ENCODE measurements at places on chromosomes 16 and 17.

DNA sequence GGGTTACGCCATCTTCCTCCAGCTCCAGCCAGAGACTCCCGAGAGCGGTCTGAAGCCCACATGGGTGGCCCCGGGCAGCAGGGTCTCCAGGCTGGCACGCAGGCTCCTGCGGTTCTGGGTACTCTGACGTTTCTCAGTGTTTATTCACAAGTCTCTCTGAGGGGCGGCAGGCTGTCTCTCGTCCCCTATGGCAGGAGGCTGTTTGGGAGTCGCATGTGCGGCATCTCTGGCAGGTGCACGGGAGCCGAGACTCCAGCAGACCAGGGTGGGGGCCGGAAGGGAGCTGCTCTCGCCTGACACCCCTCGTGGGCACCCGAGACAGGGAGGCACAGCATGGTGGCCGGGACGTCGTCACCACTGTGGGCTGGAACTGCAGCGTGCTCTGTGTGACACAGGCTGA, 48.1 kb downstream of the ZNF778 start:
- no peak for DNase-seq

DNA sequence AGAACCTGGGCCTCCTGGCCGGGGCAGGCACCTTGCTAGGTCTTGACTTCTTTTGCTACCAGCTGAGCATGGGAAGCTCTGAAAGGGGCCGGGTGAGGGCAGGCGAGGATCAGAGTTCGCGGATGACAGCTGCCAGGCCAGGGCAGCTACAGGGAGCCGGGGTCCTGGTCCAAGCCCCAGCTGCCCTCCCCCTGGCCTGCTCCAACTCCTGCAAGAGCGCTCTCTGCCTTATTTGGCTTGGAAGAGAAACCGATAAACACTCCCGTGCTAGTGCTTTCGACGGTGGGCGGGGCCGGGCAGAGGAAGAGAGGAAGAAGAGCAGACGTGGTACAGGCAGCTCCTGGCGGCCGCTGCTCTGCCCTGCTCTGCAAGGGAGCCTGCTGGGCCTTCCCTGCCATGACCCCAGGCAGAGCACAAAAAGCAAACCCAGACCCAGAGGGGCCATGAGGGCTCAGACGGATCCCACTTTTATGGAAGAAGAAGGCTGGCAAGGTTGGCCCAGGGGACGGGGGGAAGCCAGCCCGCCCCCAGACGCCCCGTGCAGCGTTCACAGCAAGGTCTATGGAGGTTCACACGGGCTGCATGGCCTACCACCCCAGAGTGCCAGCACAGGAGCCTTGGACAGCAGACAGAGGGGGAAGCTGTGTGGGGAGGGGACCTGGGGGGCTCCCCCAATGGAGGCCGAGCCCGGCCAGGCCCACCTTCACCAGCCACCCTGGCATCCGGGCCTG, 25.6 kb downstream of the PIEZO1 start:
- DNase-seq: no peak

GRCh38 chr17:28520687-28521086, 14.5 kb downstream of the FOXN1 start:
- no peak for DNase-seq

- DNase-seq: no peak
These were observed 27.4 kb upstream of the GNAO1 start for GRCh38 chr16:56163938-56164337.

- no peak for DNase-seq
These were observed 8.2 kb downstream of the DCAF7 start for GRCh38 chr17:63558441-63558840.

DNA sequence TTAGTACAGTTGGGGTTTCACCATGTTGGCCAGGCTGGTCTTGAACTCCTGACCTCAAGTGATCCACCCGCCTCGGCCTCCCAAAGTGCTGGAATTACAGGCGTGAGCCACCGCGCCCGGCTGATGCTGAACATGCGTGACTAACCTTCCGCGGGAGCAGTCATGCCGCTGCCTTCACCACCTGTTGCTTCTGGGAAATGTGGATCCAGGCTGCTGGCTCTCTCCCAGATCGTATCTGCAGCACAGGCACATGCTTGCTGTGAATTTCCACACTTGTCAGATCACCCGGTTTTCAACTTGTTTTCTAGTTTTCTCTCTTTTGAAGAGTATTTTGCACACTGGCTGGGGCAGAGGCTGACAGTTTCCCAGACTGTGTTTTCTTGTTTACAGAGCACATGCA, 97.9 kb downstream of the ADCY9 start:
- no peak for DNase-seq

GRCh38 chr17:75892556-75893224, 4.1 kb downstream of the TRIM65 start:
- no peak for DNase-seq

- no peak for DNase-seq
These were observed 12.4 kb upstream of the ST6GALNAC2 start for GRCh38 chr17:76598004-76598439.

- no peak for DNase-seq
These were observed 123.6 kb upstream of the MED13 start for GRCh38 chr17:62188713-62189112.

GRCh38 chr16:59993101-59993500, 1259.0 kb upstream of the GOT2 start:
- DNase-seq: no peak

DNA sequence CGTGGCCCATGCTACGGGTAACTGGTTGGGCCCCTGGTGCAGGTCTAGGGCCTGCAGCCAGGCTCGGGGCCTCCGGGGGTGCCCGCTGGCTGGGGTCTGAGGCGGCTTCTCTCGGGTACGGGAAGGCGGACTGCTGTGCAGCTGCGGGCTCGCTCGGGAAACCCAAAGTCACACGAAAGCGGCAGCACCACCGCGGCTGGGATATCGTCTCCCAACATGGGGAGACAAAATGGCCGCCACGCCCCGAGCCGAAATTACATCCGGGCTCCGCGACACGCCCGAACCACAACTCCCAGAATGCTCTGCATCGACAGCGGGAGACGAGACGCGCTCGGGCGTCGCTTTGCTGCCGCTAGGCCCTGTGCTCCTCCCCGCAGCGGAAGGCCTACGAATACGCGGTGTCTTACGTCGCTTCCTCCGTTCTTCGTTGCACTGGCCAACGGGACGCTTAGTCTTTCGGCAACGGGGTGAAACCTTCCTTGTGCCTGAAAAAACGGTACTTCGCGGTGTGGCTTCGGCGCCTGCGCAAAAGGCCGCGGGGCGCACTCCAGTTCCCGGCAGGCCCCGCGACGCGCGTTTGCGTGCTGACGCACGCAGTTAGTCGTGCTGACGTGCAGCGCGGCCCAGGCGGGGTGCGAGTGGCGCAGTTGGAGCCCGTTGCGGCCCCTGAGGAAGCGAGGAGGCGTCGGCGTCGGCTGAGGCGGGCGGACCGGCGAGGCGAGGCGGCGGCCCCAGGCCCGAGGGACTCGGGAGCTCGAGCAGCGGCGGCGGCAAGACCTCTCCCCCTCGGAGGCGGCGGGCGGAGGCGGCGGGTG, at the start of gene SRRM2:
SRRM2 (plus strand) TSS at position 604 of the 815 bp plus-strand sequence. CDS start 3,727 bp downstream, outside the sequence.
- peak; percentile 98 for DNase-seq

DNA sequence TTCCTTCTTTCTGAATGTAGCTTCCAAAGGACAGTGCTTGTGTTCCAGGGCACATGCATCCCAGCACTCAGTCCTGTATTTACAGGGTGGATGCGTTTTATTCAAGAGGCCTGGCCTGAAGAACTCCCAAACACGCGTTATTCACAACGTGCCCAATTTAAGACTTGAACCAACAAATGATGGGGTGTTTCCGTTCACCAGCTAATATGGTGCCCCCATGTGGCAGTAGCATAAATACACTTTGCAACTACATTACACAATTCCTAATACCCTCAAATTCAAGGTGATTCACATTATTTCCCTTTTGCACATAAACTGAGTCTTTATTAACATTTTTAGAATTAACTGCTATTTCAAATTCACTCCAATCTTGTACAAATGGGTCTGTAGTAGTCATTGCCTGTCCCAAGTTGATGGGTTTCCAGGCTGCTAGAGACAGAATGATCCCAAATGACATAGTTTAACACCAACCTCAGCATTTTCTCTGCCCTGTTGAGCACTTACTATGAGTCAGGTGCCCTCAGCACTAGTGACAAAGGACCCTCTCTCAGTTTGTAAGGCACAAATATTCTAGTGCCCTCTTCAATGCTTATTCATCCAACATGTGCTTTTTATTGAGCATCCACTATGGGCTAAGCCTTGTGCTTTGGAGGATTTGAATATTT, 26.9 kb downstream of the HSD17B2 start:
- DNase-seq: no peak

GRCh38 chr17:42268236-42268635, 8.0 kb downstream of the STAT5B start:
- DNase-seq: no peak

- peak; percentile 90 for DNase-seq
These were observed 7.5 kb downstream of the SLC16A3 start for GRCh38 chr17:82236142-82236971.

DNA sequence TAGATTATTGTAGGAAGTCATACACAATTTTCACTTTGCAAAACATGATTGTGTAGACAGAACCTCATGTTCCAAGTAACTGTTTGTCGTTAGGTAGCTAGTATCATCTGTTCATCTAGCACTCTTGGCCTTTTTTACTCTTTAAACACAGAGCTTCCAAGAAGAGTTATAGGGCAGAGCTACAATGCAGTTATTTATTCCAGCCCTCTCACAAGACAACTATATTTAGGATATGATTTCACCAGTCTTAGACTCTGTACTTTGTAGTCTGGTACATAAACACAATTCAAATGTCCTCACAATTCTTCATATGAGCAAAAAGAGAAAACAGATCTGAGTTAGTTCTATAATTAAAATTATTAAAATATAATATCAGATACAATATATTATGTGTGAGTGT, 37.9 kb downstream of the KCNJ2 start:
- DNase-seq: no peak

DNA sequence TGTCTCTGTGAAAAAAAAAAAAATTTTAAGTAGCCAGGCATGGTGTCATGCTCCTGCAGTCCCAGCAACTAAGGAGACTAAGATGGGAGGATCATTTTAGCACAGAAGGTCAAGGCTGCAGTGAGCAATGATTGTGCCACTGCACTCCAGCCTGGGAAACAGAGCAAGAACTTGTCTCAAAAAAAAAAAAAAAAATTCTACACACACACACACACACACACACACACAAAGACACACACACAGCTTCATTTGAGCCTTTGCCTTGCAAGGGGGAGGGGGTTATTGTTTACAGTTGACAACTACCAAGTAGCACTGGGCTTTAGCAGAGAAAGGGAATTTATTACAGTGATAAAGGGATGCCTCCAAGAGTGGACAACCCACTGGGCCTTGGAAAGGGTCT, 4.9 kb upstream of the POLR3E start:
- no peak for DNase-seq

DNA sequence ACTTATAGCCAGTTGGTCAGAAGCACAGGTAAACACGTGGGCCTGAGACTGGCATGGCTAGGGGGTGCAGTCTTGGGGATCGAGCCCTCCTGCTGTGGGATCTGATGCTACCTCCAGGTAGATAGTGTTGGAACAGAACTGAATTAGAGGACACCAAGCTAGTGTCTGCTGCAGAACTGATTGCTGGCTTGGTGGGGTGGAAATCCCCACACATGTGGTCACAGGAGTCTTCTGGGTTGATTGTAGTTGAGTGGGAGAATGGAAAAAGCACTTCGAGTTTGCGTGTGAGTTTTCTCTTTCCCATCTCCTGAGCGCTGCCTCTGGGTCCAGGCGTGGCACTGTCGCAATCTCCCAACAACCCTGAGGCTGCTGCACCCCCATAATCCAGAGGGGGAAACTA, 8.0 kb upstream of the SPATA32 start:
- DNase-seq: no peak

DNA sequence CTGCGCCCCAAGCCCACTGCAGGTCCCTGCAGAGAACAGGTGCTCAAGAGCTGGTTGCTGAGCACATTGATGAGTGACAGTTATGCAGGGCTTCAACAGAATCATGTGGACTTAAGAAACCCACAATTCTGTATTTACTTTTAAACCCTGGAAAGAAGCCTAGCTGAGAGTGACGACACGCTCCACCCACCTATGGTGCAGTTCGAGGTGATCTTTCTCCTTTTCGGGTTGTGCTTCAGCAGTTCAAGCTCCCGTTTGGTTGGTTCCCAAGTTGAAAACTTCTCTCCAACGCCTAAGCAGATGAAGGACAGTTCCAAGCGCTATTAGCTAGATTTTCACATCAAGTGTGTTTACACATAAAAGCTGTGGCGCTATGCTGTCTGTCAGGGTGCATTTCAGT, 23.9 kb downstream of the USP22 start:
- DNase-seq: no peak

- no peak for DNase-seq
These were observed 24.6 kb downstream of the HOXB1 start for GRCh38 chr17:48506246-48506645.

DNA sequence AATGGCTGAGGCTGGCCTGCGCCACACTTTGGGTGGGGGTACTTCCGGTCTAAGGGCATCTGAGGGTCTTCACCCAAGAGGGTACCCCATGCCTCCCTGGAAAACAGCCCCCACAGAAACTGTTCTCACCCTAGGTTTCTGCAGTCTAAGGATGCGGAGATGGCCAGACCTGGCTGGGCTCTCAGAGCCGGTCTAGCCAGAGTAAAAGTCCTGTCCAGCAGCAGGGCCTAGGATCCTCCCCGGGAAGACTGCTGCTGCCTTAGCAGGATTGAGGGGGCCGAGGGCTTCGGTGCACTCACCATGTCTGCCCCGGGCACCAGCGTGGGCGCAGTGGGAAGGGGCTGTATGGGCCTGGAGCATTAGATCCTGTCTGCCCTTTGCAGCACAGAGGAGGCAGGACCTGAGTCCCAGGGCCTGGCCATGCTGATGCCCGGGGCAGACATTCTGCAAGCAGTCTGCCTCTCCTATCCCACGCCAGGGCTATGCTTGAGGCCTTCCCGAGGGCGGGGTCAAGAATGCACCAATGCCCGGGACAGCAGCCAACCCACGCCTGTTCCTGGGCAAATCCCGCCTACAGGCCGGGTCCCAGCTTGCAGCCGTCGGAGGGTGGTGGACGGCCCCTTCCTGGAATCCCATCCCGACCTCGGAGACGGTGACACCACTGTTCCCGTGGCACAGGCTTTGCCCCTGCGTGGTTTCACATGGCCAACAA, 54.7 kb downstream of the CBFA2T3 start:
- DNase-seq: no peak

Data from activated CD8-positive, alpha-beta memory T cell treated with anti-CD3 and anti-CD28 coated beads for 24 hours (primary cell).